Muscle of leg (tissue), 16 donors: ENCODE measurements at places on chromosomes 7 and 10.

DNA sequence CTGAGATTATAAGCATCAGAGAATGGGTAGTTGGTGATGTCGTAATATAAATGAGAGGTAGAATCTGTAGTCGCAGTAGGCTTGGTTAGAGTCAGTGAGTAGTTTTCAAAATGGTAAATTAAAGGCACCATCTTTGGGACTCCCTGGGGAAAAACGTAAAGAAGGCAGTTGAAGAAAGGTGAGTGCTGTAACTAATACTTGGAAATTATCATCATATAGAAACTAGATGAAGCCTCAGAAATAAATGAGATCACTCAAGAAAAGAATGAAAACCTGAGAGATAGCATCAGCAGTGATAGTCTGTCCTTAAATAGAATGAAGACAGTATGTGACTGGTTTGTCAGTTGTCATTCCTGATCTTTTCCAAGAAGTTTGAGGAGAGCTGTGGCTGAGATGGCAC, 23.8 kb downstream of the PALS2 start:
- H3K36me3 ChIP-seq = no peaks in the 10 kb centered on the region
- DNase-seq = no peak
- no peaks in the 10 kb centered on the region for H3K4me1 ChIP-seq
- H3K27ac ChIP-seq = no peak overlapping the region
- no peak overlapping the region for H3K4me3 ChIP-seq
- no peaks in the 10 kb centered on the region for H3K27me3 ChIP-seq

DNA sequence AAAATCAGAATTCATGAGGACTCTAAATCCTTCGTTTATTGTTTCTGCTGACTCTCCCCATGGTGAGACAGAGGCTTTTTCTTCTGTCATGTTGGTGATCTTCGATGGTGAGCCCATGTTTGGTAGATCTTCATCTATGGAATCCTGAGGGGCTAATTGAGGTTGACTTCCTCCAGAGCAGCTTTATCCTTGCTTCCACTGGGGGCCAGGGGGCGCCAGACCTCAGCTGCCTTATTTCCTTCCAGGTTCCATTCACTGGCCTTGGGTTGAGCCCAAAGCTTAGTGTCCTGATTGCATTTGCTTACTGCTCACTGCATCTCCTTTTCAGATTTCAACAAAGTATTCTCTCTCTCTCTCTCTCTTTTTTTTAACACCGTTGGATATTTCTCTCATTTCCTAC, 80.7 kb downstream of the GCC1 start:
- no peak overlapping the region for H3K27ac ChIP-seq
- peak; percentile 5 for DNase-seq
- H3K27me3 ChIP-seq = no peaks in the 10 kb centered on the region
- H3K36me3 ChIP-seq = no peaks in the 10 kb centered on the region

DNA sequence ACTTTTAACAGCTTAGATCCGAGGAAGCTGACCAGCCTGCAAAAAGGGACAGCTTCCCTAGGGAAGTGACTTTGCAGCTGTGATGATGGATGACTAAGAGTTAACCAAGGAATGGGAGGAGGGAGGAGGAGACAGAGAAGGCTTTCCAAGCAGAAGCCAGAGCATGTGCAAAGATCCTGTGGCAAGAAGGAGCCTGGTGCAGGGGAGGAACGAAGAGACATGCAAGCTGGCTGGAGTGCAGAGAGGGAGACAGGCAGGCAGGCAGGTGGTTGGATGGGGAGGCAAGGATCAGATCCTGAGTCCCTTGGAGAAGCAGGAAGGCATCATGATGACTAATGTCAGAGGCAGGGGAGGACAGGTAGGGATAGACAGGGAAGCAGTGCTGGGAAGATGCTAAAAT, 148.8 kb downstream of the PFKFB3 start:
- no peak overlapping the region for H3K27ac ChIP-seq
- no peaks in the 10 kb centered on the region for H3K27me3 ChIP-seq
- H3K4me1 ChIP-seq = no peaks in the 10 kb centered on the region
- H3K36me3 ChIP-seq = no peaks in the 10 kb centered on the region
- no peak for DNase-seq

GRCh38 chr7:155732286-155732685, 80.0 kb downstream of the SHH start:
- H3K4me3 ChIP-seq = no peak overlapping the region
- H3K27me3 ChIP-seq = no peaks in the 10 kb centered on the region
- no peak overlapping the region for H3K27ac ChIP-seq

- DNase-seq = no peak
- H3K36me3 ChIP-seq = no peaks in the 10 kb centered on the region
- peaks cover 8% of the 10 kb centered on the region for H3K27me3 ChIP-seq
- no peak overlapping the region for H3K4me3 ChIP-seq
- H3K4me1 ChIP-seq = peaks cover 27% of the 10 kb centered on the region
These were observed 3.0 kb downstream of the PTPRE start for GRCh38 chr10:127909716-127910463.
